ENCODE measurements at places on chromosomes 1 and 21.
A peak's percentile ranks its signal among the peaks of the same experiment; 100 is the strongest.

DNA sequence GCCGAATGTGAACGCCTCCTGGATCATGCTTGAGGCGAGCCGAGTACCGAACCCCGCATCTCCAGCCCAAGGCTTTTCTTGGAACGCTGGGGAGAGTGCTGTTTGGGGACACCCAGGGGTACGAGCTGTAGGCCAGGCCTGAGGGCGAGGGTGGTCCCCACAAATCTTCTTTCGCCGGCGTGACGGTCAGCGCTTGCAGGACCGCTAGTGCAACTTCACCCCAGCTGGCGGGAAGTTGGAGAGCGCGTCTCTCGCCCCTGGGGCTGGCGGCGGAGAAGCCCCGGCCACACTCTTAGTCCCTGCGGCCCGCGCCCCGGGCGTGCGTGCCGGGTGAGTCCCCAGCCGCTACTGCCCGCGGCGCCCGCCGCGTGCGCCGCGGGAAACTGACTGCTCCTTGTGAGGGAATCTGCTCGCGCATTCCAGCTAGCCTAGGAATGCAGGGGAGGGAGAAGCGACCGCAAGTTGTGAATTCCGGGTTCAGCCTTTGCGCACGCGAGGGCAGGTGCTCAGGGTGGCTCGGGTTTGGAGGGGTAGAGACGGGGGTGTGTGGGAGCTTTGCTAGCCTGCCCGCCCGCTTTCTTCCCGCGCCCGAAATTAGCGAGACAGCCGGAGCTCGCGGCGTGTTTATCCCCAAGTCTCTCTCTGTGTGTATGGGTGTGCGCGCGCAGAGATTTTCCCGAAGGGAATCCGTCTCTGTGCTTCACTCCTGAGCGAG, 884 bp downstream of the LHX4 start:
- DNase-seq = no peak

DNA sequence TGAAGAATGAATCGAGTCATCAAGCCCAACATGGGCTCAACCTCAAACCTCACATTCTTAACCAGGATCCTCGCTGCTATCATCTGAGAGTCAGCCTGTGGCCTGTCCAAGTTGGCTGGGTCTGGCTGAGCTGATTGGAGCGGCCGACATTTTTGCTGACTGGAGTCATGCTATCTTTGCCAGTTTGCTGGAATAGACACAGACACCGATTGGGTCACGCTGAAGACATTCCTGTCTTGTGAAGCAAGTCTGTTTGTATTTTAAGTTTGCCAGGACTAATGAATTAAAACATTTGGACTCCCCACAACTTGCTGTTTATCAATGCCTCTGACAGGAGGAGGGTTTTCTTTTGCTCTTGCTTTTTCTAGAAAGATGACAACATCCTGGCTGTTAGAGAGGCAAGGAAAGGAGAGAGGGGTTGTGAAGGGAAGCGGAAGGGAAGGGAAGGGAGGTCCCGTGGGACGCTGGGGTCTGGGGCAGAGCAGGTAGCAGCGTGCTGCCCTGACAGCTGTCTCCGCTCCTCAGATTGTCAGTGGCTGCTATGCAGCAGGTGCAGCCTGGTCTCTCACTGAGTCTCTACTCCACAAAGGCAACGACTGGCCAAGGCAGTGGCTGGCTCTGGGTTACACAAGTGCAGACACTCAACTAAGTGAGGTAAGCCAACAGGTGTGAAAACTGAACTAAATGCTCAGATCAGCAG, at the start of gene MAP3K7CL:
Gene MAP3K7CL (plus strand): TSS at position 375 of the 700 bp plus-strand sequence. CDS start 2,701 bp downstream, outside the sequence.
- no peak for DNase-seq

DNA sequence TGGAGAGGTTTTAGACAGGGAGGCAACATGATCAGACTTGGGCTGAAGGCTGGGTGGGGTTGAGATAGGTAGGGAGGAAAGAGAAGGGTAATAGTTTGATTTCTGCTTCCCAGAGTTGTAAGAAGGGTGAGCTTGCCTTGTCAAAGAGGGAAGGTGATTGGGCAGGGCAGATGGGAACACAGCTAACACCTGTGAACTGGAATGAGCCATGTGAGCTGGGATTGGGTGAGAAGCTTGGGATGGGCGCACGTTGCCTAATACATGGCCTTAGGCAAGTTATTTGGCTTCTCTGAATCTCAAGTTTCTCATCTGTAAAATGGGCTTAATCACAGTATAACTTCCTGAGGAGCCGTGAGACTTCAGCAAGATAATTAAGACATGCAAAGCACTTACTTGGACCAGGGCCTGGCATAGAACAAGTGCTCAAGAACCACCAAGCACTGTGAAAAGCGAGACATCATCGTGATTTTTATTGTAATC, 33.8 kb upstream of the ID3 start:
- no peak for DNase-seq

- no peak for DNase-seq
Observed at GRCh38 chr1:160731990-160732389, 7.1 kb upstream of the SLAMF7 start.

DNA sequence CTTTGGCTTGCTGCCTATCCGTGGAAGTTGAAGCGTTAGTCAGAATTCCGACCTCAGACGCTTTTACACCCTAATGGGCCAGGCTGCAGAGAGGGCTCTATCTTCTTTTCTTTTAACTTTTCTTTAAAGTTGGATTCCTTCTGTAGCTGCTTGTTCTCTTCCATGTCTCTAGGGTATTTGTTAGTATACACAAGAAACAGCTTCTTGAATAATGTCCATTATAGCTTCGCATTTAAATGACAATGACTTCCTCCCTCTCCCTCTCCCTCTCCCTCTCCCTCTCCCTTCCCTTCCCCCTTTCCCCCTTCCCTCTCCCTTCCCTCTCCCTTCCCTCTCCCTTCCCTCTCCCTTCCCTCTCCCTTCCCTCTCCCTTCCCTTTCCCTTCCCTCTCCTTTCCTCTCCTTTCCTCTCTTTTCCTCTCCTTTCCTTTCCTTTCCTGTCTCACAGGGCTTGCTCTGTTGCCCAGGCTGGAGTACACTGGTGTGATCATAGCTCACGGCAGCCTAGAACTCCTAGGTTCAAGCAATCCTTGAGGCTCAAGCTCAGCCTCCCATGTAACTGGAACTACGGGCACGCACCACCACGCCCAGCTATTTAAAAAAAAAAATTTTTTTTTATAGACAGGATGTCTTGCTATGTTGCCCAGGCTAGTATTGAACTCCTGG, 33.0 kb downstream of the RIPPLY3 start:
- DNase-seq = no peak

DNA sequence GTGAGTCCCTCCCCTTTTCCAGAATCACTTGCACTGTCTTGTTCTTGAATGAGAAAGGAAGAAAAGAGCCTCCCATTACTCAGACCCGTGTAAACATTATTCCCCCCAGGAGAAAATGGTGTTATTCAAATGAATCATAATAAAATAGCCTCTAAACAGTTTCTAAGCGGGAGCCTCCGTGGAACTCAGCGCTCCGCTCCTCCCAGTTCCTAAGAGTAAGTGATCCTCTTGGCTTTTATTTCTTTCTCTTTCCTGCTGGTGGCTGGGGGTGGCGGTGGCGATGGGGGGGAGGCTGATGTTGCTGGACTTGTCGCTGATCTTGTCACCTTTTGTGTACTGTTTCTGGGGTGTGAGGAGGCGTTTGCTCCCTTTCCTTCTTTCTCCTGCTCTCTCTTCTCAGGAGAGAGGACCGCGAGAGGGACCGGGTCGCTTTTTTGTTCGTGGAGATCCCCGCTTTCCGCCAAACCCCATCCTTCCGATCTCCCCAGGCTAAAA, 781 bp downstream of the PROX1 start:
- DNase-seq = no peak

- no peak for DNase-seq
Observed at GRCh38 chr1:211517006-211517405, 25.0 kb upstream of the RD3 start.

DNA sequence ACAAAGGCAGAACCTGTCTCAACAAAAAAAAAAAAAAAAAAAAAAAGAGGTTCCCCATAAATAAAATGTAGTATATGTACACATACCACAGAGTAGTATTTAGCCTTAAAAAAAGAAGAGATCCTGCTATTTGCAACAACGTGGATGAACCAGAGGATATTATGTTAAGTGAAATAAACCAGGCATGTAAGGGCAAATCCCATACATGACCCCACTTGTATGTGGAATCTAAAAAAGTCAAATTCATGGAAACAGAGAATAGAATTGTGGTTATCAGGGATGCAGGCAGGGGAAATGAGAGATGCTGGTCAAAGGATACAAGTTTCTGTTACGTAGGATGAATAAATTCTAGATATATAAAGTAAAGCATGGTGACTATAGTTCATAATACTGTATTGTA, 16.7 kb downstream of the SLC44A3 start:
- DNase-seq = no peak

- no peak for DNase-seq
Observed at GRCh38 chr21:25039461-25040380, 567.6 kb downstream of the MRPL39 start.

- no peak for DNase-seq
Observed at GRCh38 chr1:27402349-27402754, 9.9 kb downstream of the GPR3 start.

GRCh38 chr1:153292185-153292584, 20.6 kb downstream of the PGLYRP3 start:
- DNase-seq = no peak

DNA sequence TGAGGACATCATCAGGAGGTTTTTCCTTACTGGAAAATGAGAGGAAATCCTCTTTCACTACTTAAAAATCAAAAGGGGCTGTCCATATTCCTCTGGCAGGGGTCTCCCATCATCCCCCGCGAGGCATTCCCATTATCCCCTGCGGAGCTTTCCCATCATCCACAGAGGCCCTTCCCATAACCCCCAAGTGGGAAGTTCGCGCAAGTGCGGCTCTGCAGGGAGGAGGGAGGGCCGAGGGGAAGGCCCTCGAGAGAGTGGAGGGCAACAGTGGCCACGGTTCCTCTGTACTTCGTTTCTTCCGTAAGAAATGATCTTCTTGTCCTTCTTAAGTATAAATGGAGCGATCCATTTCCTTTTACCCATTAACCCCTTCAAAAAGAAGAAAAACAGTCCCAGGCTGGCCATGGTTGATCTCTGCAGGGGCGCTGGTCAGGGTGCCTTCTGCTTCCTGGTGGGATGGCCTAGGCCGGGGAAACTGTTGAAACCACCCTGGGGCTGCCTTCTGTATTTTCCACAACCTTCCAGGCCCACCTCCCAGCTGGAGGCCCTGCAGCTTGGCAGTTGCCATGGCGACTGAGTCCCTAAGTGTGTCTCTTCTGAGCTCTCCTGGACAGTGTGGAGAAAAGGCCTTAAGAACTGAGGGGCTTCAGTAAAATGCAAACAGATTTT, 3.6 kb upstream of the RSPH1 start:
- DNase-seq = no peak

DNA sequence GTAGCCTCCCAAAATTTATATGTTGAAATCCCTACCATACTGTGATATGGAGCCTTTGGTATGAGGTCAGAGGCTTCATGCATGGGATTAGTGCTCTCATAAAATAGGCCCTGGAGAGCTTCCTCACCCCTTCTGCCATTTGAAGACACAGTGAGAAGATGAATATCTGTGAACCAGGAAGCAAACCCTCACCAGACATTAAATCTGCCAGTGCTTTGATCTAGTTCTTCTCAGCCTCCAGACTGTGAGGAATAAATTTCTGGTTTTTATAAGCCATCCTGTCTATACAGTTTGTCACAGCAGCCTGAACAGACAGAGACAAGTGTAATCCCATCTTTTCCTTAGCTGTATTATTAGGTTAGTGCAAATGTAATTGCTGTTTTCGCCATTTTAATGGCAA, 88.4 kb downstream of the OLFML2B start:
- no peak for DNase-seq

- DNase-seq = no peak
Observed at GRCh38 chr1:54857746-54858561, 29.0 kb downstream of the DHCR24 start.

GRCh38 chr1:70916034-70916427, 131.6 kb downstream of the PTGER3 start:
- DNase-seq = no peak

DNA sequence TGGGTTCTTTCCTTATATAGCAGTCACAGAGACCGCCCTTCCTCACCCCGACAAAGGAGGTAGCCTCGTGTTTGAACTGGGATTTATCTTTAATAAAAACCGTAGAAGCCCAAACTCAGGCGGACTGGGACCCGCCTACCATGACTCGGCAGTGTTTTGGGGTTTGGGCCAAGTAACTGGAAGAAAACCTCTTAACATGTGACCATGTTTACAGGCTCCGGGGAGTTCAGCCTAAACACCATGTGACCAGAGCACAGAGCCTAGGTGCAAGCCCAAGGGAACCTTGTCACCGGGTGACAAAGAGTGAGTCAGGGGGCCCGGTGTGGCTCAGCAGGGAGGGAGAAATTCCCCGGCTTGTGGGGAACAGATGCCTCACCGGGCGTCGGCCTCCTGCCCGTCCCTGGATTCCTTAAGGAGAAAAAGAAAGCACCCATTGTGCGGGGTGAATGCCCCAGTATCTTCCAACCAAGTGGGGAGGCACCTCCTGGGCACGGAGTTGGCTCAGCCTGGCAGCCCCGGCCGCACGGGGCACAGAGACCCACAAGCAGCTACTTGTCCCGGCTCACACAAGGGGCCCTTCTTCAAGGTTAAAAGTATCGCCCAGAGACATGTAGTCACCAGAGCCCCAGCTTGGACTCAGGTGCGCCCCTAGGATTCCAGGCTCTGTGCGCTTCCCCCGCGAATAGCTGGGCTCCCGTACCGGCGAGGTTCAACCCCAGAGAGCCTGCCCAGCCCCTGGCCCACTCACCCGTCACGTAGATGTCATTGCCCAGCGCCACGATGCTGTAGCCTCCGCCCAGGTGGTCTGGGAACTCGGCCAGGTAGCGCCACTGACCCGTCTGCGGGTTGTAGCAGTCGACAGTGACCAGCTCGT, 1.4 kb downstream of the KLHL21 start:
- DNase-seq = peak; percentile 63

DNA sequence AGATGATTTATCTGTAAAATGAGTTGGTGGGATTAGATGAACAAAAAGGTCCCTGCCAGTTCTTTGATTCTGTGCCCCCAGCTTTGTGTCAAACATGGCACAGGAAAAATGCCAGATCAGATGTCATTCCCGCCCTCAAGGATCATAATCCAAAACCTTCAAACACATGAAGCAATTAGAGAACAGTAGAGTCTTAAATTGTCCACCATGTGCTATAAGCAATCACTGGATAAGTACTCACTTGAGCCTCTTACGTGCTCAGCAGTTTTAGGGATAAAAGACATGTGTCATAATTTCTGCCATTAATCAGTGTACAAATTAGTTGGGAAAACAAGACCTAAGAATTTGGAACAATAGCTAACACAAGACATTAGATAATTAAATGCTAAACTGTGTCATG, 15.4 kb upstream of the KIAA0040 start:
- DNase-seq = no peak

- DNase-seq = no peak
Observed at GRCh38 chr21:33058957-33059356, 11.0 kb upstream of the OLIG1 start.

DNA sequence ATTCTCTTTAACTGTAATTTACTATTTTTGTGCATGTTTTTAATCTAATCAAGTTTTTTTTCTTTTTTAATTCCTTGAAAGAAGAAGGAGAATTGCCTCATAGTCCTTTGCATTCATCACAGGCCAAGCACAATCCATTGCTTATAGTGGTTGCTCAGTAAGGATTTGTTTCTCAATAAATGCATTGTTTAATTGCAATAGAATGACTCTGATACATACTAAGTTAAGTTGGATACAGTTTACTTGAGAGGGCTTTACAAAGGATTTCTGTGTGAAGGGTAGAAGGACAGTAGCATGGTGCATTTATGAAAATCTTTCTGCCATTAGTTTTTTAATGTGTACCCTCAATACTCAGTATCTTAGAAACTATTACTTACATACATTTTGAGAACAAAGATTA, 186.2 kb downstream of the LRRIQ3 start:
- no peak for DNase-seq
